Progenitor cell of endocrine pancreas (in vitro differentiated cells): ENCODE measurements at places on chromosomes 6 and 20.

DNA sequence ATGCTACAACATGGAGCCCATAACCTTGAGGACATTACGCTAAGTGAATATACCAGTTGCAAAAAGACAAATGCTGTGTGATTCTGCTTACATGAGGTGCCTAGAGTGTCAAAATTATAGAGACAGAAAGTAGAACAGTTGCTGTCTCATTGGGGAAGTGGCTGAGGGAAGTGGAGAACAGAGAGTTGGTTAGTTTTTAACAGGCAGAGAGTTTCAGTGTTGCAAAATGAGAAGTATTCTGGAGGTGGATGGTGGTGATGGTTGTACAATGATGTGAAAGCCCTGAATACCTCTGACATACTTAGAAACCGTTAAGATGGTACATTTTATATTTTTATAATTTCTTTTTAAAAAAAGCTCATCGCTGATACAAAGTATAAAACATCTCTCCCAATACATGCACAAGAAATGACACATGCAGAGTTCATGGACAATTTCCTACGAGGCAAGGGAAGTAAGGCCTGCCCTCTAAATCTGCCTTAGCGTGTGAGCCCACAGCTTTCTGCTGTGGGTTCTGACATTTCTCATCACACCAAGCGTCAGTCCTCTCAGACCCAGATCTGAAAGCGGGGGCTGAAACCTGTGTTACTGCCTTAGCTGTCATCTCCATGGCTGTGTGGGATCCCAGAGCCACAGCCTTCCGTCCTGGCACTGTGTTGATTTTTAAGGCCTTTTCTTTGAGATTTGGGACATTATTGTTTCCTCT lies 126.0 kb downstream of the RNASET2 start:
- no peak for DNase-seq

DNA sequence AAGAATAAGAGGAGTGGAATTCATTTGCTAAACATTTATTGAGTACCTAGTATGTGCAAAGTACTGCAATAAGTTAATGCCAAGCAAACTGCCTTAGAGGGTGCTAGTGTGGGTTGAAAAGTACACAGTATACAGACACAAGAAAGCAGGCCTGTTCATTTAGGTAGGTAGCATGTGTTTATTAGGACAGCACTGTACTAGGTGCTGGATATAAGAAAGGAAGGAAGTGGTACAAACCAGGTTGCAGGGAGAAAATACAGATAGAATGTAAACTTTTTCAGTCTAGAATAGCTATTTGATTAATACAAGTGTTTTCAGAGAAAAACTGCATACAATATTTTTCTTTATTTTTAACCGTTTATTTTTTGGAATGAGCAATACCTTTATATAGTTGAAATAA lies 68.1 kb downstream of the PHF20 start:
- no peak for DNase-seq

DNA sequence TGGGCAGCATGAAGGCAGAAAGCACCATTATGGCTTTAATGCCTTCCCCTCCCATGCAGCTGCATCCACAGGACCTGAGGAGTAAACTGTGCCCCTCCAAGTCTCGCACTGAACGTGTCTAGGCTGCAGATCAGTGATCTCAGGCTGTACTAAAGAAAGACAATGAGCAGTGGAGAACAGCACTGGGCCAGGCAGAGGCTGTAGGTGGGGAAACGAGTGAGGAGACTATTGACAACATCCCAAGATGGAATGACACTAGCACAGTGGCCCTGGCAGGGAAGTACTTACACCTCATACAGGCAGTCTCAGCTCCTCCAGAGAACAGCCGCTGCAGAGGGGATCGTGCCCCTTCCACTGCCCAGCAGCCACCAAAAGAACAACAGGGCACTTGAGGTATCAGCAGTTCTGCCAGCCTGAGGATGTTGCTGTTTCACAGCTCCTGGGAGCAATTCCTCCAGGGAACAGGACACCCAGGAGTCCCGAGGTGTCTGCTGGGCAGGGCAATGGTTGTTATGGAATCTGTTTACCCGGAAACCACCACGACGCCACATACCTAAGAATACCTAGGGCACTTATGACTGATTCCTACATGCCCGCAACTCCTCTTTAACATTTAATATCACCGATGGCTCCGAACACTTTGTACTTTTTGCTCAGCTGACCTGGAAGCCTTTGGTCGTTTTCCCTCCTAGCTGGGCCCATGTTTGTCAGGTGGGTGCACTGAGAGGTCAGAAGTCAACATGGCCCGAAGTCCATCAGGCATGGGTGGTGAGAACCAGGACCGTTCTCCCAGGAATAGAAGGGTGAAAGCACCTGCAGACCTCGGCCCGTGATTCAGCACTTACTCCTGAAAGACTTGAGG lies 79.1 kb downstream of the SLC22A23 start:
- no peak for DNase-seq

GRCh38 chr6:14728396-14729024 lies 517.4 kb upstream of the JARID2 start:
- no peak for DNase-seq

DNA sequence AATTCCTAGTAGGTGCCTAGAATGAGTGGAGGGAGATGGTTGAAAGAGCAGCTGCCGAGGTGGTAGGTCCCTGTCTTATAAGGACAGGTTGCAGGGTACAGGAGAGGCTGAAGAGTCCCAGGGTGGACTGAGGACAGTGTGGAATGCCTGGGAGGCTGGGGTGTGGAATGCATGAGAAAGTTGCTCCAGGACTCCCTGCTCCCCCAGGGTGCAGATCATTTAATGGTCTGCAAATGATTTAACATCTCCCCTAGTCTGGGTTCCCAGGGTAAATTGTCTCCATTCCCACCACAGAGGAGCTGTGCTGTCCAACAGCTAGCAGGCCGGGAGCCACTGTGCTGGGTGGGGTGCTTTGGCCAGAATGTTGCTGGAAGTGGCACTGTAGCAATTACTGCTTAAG lies 76.0 kb downstream of the CD83 start:
- DNase-seq, result no peak

- no peak for DNase-seq
Observed at GRCh38 chr6:89729818-89730217, 89.8 kb downstream of the MDN1 start.

- DNase-seq, result no peak
Observed at GRCh38 chr6:158624684-158625682, 19.6 kb downstream of the DYNLT1 start.

GRCh38 chr6:39421383-39422225 lies 99.1 kb upstream of the KCNK16 start:
- DNase-seq, result no peak

- no peak for DNase-seq
Observed at GRCh38 chr6:108799791-108800190, 48.4 kb upstream of the ARMC2 start.

DNA sequence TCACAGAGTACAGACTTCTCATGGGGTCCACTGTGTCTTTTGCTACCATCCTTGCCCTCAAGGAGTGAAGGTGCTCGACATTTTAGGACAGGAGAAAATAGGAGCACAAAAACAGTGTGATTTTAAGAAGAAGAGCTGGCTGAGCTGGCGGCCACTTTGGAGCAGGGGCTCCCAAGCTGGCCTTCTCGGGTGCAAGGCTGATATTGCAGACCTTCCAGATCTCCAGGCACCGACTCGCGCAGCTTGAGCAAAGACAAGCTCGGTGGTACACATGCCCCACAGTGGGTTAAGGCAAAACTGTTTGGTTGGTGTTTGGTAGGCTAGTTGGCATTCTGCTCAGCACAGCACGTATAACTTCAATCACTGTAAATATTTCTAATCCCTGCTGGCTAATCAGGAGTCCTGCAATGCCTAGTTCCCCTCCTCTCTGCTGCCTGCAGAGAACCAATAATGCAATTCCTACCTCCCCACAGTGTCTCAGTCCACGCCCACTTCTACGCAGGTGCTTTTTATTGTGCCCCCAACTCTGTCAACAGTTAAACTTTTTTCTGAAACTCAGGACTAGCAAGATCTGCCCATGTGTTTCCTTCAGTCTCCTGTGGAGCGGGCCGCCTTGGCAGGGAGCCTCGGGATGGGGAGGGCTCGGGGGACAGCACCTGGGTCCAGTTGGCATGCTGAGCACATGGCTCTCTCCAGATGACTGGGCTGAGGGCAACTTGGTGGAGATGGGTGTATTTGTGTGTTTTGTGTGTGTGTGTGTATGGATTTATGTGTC lies 12.7 kb upstream of the SMOC2 start:
- DNase-seq, result no peak

DNA sequence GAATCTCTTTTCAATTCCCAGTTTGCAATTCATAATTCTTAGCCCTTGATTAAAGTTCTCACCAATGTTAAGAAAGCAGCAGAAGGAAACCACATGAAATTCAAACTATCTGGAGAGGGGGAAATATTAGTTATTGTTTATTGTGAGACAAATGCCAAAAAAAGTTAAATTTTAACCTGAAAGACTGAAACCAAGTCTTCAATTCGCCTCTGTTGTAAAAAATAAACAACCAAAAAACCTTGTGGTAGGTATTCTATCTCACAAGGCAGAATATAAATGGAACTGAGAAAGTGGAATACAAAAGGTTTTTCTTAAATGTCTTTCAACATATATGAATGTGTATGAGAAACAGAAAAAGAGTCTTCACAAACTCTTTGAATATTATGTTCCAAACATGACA lies 24.8 kb downstream of the TMX4 start:
- no peak for DNase-seq

DNA sequence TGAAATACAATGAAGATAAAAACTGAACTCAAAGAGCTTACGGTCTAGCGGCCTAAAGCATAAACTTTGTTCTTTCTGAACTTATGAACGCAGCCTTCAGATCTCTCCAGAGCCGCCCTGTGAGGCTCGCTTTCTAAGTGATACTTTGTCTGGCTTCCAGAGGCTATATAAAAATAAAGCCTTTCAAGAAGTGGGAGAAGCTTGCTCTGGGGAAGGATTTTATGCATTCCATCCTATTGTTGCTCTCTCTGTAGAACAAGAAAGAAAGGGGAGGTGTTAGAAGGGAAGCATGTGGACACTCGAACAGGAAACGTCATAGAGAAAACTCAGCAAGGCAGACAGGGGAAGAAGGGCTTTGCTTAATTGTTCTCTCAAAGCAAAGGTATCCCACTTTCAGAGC lies 77.0 kb downstream of the TBX18 start:
- no peak for DNase-seq

GRCh38 chr6:63941747-63942470 lies 306.3 kb downstream of the PHF3 start:
- DNase-seq, result no peak

DNA sequence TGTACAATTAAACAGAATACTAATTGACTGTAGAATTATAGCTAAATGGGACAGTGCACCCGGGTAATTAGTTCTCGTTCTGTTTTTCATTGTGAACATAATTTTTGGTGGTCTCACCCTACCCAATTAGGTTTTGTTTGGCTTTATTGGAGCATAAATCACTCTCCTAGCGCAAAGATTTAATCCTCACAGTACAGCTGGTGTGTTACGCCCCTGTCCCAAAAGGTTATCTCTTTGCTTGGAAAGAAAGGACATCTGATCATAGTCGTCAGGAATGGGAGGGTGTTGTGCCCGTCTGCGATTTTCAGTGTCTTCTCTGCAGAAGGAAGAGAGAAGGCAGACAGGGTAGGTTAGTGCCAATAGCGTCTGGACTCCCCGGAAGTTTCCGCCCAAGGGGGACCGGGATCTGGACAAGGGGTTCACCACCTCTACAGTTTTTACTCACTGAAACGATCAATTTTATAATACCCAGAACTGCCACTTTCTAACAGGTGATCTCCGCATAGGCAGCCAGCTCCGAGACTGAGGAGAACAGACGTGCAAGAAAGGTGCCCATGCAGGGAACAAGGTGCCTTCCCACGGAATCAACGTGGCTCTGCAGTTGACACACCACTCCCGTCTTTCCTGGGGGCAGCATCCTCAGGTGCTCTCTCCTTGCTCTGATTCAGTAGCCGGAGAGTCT lies 617.4 kb upstream of the CDH4 start:
- no peak for DNase-seq

GRCh38 chr6:63447134-63447533 lies 125.1 kb upstream of the LOC128125822 start:
- DNase-seq, result no peak

DNA sequence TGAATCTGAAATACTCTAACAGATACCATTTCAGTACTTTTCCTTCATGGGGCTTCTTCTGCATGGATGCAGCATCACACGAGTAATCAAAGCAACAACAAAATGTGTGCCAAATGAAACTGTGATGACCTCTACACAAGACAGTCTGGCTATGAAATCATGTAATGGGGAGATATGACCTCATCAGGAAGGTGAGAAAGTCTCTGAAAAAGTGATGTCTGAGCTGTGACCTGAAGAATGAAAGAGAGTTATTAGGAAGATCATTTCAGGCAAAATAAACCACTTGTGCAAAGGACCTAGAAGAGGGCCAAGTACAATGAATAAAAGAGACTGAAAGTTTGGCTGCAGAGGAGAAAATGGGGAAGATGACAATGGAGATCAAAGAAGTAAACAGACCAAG lies 182.8 kb downstream of the PTPRK start:
- no peak for DNase-seq

DNA sequence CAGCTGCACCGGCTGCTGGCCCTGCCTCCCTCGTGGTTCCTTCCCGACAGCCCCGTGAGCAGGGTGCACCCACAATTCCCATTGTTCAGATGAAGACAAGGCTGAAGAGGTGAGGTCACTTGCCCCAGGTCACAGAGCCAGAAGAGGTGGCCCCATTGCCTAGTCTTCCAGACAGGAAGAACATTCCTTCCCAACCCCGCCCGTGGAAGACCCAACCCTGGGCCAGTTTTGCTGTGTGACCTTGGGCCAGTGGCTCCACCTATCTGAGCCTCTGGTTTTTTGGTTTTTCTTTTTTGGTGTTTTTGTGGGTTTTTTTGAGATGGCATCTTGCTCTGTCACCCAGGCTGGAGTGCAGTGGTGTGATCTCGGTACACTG lies 61.7 kb downstream of the RIPOR3 start:
- no peak for DNase-seq

GRCh38 chr6:15501826-15502445 lies 160.9 kb downstream of the DTNBP1 start:
- no peak for DNase-seq

DNA sequence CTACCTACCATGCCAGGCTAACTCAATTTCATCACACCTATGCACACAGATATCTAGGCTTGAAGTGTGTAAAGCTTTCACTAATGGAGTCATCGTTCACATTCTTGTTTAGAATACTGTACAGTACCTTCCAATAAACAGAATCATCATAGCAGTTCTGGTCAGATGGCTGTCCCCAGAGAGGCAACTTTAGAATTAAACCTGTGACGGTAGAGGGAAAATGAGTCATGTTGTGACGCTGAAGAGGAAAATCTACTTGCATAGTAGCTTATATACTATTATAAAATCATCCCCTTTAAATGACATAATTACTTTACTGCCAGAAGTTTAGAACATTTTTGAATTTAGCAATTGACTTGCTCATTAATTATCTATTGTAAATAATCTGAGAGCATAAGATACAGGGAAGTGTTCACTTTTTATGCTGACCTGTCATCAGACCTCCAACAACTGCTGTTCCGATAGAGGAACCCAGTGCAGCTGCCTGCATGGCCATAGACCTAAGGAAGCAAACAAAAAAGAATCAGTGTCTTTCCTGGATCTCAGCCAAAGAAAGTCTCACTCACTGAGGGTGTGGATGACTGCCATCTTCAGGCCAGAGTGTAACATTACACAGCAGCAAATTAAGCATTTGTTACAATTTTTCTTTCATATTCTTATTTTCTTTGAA lies 29.8 kb downstream of the RHAG start:
- DNase-seq, result no peak

GRCh38 chr6:130913120-130913519 lies 85.9 kb downstream of the SMLR1 start:
- no peak for DNase-seq
